Frontal cortex (tissue), 4 donors: ENCODE measurements at places on chromosomes 11 and 22. TPM values are rescaled to one million over a fixed set of nuclear protein-coding genes. Genes with fewer than 3 reads are reported as not detected.

- peak; percentile 18 for DNase-seq
Observed at GRCh38 chr11:3088806-3089205, 31.6 kb upstream of the CARS1 start.

DNA sequence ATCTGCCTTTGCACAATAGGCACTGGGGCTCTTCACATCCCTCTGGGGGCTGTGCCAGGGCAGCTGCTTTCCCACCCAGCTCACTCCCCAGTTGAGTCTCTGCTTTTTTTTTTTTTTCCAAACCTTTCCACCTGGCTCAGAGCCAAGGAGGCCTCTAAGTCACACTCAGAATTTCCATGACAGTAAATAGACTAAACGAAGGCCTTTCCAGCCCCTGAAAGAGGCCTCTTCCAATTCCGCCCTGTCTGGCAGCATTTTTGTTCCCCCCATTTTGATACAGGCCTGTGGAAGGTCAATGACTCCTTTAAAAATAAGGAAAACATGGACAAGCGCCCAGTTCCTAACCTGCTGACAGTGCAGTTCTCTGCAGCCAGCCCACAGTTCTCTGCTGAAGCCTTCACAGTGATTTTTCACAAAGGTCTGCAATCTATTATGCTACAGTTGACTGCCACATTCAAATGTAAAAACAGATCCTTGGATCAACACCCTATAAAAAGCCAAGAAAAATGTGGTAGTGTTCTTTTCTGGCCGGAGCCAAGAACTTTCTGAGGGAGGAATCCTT is 107.5 kb upstream of the SESN3 start:
- no peak for DNase-seq

DNA sequence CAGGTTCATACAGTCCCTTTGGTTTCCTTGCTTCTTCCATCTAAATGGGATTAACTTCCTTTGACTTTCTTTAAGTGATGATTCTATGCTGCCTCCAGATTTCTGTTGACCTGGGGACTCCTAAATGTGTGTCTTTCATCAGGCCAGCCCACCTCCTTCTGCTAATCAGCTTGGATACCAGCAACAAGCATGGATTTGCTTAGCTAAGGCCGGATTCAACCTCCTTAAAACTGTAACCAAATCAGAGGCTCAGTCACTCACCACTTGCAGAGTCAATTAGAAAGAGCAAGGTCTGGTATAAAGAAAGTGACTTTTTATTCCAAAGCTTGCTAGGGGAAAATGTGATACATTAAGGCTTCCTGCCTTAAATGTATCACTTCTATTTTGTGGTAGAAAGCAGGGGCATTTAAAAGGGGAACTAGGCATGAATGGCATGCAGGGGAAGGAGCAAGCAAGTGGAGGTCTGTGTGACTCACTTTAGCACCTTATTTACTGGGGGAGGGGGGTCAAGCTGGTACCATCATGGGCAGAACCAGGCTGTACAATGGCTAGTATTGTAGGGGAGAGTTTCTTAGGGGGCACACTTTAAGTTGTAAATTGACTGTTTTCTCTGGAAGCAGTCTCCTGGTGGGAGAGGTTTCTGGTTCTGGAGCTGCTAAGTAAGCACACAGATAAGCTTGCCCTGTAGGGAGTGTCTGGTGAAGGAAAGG is 239.0 kb upstream of the PDGFD start:
- DNase-seq = no peak

- peak; percentile 74 for DNase-seq
Observed at GRCh38 chr11:65274735-65275682, 13.2 kb downstream of the POLA2 start.

Gene IGSF22
- total RNA-seq = not detected
